Left ventricle myocardium inferior (tissue), 1 donor: ENCODE measurements at places on chromosomes 6 and 20.

DNA sequence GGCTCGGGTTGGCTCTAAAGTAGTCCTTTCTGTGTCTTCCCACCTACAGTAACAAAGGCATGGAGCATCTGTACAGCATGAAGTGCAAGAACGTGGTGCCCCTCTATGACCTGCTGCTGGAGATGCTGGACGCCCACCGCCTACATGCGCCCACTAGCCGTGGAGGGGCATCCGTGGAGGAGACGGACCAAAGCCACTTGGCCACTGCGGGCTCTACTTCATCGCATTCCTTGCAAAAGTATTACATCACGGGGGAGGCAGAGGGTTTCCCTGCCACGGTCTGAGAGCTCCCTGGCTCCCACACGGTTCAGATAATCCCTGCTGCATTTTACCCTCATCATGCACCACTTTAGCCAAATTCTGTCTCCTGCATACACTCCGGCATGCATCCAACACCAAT, 291.2 kb downstream of the ESR1 start:
- H3K27me3 ChIP-seq = no peaks in the 10 kb centered on the region
- H3K4me3 ChIP-seq = no peak overlapping the region
- DNase-seq = no peak
- no peaks in the 10 kb centered on the region for H3K36me3 ChIP-seq
- H3K27ac ChIP-seq = no peak overlapping the region

- no peak for DNase-seq
- peak overlapping the region; percentile 67 for H3K27ac ChIP-seq
- H3K4me3 ChIP-seq = no peak overlapping the region
These were observed 361.1 kb downstream of the FARS2 start for GRCh38 chr6:5622276-5623005.

DNA sequence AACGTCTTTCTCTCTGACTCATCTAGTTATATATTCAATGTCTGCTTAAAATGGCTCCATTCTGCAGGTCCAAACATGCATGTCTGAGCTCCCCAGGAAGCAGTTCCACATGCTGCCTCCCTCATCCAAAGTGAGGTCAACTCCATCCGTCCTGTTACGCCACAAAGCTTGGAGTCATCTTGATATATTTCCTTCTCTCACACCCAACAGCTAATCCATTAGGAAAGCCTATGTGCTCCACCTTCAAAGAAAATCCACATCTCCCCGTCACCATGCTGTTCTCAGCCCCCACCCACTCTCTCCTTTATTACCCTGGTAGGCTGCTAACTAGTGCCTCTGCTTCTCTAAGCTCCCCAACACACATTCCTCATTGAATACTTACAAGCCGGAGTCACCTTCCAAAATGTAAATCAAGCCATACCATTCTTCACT, 130.2 kb upstream of the SYNDIG1 start:
- H3K4me3 ChIP-seq = no peak overlapping the region
- peaks cover 24% of the 10 kb centered on the region for H3K27me3 ChIP-seq
- no peak overlapping the region for H3K27ac ChIP-seq
- H3K36me3 ChIP-seq = no peaks in the 10 kb centered on the region
- DNase-seq = no peak

- H3K4me1 ChIP-seq = peaks cover 29% of the 10 kb centered on the region
- no peaks in the 10 kb centered on the region for H3K36me3 ChIP-seq
- H3K27me3 ChIP-seq = peaks cover under 1% of the 10 kb centered on the region
- no peak overlapping the region for H3K27ac ChIP-seq
These were observed 77.0 kb downstream of the JPH2 start for GRCh38 chr20:44109951-44110361.
